ENCODE measurements at places on chromosomes 5 and 9.

GRCh38 chr9:124077915-124078572 lies 66.5 kb downstream of the LHX2 start:
- peak; percentile 59 for DNase-seq

DNA sequence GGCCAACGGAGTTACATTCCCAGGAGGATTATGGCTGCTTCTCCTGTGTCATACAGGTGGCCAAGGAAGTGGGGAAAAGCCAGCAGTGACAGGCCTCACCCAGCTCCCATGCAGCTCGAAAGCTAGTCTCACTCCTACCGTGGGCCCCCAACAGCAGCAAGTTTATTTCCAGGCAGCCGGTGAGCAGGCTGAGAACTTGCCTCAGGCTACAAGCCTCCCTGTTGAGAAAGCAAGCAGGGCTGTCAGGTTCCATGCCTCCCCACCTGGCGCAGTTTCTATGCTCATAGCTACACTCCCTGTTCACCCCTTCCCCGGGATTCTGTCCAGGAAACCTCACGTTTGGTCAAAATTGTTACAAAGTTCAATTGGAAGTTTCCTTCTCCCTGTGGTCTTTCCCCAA lies 27.5 kb upstream of the DNAH5 start:
- no peak for DNase-seq

GRCh38 chr9:87451149-87451548 lies 46.5 kb upstream of the DAPK1 start:
- no peak for DNase-seq

DNA sequence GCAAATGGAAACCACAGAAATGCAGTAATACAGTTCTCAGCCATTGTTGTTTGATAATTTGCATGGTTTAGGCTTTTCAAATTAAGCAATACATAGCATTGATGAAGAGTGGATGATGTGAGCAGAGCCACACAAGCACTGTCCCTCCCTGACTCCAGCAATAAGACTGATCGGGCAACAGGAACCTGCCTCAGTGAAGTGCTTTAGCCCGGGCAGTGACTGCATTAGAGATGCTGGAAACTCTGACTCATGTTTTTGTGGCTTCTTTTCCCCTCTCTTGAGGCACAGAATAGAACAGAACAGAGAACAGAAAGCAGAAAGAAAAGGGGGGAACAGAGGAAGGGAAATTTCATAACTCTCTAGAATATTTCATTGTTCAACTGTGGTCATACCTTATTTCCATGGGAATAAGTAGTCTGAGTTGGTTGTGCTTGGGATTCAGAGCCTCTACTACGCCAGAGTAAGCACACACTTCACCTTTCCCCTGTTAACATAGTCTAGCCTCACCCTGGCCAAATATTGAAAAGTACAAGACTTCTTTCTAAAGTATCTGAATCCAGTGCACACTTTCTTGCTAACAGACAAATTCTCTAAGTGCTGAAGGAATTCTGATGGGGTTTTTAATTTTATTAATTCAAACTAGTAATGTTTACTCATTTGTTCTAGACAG lies 164.8 kb upstream of the VCAN start:
- DNase-seq: peak; percentile 91

- no peak for DNase-seq
Observed at GRCh38 chr9:120424248-120424647, 155.7 kb downstream of the CDK5RAP2 start.

DNA sequence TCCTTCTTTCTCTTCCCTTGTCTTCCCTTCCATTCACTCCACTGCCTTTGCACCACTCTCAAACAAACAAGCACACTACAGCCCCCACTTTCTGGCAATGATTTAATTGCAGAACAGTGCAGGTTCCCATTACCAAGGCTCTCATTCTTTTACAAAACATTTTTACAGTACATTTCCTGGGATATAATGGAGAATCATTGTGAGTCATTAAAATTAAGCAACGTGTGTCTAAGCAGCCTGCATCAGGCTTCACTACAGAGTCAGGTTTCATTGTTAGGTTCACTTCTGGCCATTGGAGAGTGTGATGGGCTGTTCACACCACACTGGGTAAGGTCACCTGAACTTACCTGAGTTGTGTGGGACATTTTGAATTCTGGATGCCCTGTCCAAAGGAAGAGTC lies 303.5 kb downstream of the TRIM32 start:
- DNase-seq: peak; percentile 2

GRCh38 chr5:158471535-158471924 lies 612.6 kb upstream of the CLINT1 start:
- DNase-seq: no peak

DNA sequence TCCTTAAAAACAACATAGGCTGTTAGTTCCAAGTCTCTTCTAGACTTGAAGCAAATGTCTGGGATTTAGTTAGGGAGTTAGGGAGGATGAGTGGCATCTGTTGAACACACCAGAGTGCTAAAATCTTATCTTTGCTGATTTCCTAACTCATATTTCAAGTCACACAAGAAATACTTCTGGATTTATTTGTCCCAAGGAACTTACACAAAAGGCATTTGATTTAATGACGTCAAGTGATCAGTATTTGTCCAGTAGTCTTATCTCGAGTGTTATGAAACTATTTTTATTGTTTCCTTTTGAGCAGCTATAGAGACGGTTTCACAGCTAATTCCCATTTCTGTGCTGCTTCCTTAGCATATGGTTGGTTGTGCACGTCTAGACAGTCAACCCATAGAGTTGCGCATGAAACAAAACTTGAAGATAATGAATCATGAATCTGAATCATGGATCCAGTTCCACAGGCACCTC lies 140.5 kb upstream of the TUT7 start:
- DNase-seq: peak; percentile 73

DNA sequence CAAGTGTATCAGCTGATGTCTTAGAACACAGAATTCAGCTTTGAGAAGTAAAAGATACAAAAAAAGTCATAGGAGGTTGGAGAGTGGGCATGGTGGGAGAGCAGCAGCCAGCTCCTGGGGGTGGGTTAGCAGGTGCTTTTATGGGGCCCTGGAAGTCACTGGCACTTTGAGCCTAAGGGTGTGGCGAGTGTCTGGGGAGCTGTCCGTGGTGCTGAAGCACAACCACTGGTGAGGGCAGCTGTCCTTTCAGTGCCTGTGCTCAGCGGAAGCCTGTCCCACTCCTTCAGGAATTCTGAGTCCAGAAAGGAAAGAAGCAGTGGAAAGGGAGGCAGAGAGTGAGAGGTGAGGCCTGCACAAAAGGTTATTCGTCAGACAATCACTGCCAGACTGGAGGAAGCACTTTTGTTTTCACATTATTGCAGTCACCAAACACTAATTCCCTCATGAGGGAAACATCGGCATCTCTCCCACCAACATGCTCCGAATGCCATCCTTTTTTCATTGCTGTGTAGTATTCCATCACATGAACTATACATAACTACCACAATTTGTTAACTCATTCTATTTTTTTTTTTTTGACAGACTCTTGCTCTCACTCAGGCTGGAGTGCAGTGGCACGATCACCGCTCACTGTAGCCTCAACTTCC lies 59.4 kb upstream of the RAPGEF1 start:
- peak; percentile 64 for DNase-seq

DNA sequence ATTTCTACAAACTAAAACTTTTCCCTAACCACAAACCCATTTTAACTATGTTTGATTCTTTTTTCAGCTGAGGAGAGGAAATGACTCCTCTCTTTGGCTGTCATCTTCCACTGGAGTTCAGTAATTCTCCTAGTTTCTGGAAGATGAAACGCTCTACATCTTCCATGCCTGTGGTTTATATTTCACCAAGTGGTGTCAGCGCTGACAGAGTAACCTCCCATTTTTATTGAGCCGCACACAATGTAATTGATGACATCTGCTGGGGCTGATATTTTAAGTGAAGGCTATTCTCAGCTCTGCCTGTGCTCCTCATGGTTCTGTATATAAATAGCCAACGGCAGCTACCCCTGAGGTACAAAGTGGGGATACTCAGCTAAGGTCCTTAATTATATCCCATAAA lies 234.6 kb downstream of the SPOCK1 start:
- DNase-seq: peak; percentile 92

- DNase-seq: no peak
Observed at GRCh38 chr5:122301016-122301415, 11.0 kb upstream of the SNCAIP start.

GRCh38 chr9:70421272-70422180 lies 7.1 kb upstream of the KLF9 start:
- peak; percentile 62 for DNase-seq

DNA sequence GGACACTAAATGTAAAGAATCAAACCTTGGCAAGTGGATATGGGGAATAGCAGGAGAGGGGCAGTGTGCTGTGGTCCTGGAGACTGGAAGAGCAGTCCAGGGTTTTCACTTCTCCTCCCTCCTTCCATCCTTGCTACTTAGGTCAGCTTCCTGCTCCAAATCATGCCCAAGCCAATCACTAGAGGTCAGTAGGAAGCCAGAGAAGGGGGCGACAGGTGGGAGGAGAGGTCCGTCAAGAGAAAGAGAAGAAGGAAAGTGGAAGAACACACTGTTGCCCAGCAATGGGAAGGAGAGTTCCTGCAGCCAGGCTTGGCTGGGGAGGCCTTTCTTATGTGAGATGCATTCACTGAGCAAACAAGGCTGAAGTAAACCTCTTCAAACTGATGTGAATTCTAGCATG lies 289.6 kb downstream of the DTWD2 start:
- no peak for DNase-seq

DNA sequence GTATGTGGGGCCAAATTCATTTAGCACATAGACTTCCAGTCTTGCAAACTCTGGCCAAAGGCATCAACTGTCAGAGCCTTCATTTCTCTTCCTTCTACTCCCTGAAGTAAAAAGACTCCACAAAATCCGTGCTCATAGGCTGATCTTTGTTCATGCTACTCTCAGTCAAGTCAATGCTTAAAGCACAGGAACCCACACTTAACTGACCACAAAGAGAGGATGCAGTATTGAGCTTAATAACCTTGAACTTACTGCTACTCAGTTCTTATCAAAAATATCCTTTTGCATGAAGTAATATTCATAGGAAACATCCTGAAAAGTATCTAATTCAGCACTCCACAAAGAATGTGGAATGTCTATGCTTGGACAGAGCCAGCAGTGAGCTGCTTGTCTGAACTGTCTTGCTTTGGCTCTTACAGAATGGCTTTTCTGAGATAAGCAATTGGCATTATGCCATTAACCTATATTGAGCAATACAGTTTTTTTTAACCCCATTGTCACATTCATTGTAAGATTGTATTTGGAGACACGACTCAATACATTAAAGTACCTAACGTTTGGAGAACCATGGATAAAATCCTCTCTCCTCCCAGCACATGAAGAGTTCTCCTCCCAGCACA lies 21.7 kb downstream of the LPAR1 start:
- peak; percentile 56 for DNase-seq

DNA sequence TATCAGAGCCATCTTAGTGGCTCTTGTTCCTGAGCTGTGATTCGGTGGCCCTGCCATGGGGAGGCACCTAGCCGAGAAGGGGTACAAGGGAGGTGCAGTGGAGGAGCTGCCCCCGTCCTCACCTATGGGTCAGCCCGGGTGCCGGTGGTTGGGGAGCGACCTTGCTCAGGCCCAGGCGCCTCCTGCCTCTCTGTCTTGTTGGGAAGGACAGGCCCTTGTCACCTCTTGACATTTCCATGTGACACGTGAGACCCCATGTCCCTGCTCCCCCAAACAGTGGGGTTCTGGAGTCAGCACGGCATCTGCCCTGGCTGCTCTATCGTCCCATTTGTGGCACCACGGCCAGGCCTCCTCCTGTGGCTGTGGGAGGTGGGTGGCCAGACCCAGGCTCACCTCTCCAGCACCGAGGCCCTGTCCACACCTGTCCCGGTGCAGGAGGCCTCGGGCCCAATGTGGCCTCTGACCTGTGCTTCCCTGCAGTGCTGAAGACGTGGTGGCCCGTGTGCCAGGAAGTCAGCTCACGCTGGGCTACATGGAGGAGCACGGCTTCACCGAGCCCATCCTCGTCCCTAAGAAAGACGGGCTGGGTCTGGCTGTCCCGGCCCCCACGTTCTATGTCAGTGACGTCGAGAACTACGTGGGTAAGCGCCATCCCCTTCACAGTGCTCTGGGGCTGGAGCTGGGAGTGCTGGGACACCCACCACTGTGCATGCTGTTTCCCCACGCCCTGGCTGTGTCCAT lies 68.9 kb downstream of the PHF2 start:
- no peak for DNase-seq

DNA sequence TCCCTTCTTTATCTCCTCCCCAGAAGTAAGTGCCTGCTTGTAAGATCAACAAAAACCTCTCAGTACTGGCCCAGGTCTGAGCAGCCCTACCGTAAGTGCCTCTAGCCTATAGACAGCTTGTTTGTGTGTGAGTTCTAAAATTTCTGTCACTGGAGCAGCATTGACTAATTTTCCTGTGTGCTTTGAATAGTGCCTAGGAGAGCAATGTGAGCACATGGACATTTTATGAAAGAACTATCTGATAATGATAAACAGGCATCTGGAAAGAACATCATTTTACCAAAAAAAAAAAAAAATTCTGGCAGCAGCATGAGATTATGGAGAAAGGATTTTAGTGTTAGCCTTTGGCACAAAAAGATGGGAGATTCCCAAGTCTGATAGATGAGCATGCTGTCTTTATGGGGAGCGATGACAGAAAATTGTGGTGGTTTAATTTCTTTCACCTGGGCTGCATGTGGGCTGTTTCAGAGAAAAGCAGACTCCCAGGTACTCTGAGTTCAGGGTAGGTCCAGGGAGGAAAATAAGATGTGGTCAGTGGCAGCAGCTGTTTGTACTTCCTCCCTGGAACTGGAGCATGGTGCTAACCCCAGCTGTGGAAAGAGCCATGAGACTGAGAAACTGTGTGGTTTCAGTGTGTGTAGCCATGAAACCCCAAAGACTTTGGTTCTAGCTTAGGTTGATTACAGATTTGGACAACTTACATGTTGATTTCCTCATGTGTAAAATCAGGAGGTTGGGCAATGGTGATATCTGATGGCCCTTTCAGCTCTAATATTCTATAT lies 419.9 kb downstream of the NTRK2 start:
- DNase-seq: no peak

DNA sequence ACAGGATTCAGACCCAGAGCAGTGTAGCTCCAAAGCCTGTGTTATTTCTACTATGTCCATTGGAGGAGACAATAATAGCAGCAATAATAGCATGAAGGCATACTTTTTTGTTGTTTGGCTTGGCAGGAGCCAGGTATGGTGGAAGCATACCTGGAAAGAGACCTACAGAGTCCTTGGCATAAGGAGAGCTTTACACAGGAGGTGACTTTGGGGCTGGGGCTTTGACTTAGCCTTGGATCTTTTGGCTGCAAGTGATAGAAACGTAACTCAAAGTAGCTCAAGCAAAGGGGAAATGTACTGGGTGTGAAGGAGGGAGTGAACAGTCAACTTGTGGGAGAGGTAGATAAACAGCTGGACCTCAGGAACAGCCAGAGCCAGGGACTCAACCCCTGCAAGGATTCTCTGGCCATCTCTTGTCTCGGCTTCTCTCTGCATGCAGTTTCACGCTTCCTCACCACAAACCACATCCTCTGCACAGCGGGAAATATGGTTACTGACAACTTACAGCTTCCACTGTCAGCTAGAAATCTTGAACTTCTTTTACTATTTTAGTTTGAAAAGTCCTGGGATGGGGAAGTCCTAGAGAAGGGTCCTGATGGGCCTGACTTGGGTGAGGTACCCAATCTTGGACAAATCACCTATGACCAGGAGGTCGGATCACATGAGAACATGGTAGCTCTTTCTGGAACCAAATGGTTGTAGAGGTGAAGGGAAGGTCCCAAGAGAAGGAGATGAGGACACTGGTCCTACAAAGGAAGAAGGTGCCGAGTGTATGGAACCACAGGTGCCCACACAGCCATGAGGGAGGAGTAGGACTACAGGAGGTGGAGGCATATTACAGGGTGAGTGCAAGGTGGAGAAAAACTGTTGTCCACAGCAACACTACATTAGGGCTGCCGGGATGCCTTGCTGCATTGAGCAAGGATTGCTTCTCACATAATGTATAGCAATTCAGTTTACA lies 47.0 kb upstream of the TGFBR1 start:
- DNase-seq: peak; percentile 66
